A549 (cell line): ENCODE measurements at places on chromosomes 13 and 19. TPM values are rescaled to one million over a fixed set of nuclear protein-coding genes. Genes with fewer than 3 reads are reported as not detected.
A peak's percentile ranks its signal among the peaks of the same experiment; 100 is the strongest.

GRCh38 chr13:44458313-44458975 is 84.8 kb downstream of the SERP2 start:
- DNase-seq: no peak

DNA sequence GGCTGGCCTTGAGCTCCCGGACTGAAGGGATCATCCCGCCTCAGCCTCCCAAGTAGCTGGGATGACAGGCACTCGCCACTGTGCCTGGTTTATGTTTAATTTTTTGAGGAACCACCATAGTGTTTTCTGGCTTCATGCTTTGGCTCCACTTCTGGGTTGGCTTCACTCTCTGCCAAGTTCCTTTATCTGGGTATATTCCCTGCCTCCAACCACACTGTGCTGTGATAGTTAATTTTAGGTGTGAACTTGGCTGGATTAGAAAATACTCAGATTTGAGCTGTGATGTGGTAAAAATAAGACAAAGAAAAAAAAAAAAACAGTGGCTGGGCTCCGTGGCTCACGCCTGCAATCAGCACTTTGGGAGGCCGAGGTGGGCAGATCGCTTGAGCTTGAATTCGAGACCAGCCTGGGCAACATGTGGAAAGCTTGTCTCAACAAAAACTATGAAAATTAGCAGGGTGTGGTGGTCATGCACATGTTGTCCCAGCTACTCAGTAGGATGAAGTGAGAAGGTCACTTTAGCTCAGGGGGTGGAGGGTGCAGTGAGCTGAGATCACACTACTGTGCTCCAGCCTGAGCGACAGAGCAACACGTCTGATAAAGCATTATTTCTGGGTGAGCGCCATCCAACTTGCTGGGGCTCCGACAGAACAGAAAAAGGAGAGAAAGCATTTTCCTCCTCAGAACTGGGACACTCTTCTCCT is 7.5 kb upstream of the ILF3 start:
- DNase-seq: no peak

DNA sequence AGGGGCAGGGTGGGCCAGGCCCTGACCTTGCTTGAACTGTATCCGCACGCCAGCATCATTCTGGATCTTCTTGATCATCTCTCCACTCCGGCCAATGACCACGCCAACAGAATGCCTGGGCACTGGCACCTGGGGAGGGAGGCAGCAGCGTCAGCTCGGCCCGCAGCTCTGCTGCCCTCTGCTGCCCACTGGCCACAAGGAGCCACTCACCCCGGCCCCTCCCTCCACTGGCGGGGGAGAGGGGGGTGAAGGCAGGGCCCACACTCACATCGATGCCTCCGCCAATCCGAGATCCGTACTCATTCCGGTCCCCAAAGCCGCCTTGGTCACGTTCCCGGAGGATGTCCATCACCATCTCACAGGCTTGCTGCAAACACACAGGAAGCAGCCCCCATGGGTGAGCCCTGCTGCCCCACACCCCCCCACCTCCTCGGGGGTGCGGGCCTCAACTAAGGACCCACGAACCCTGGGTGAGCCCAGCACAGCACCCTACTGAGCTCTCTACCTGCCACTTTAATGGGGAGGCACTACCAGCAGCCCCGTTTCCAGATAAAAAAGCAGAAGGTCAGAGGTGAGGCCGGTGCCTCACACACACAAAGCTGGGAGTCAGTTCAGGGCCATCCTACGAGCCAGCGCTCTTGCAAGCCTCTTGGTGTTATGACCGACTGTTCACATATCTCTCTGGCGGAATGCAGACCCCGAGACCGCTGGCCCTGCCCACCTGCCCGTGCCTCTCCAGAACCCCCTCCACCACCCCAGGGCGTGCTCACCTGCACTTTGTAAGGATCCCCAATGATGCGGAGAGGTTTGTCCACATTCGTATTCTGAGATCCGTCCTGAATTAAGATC is 6.7 kb downstream of the KHSRP start:
- DNase-seq: no peak

DNA sequence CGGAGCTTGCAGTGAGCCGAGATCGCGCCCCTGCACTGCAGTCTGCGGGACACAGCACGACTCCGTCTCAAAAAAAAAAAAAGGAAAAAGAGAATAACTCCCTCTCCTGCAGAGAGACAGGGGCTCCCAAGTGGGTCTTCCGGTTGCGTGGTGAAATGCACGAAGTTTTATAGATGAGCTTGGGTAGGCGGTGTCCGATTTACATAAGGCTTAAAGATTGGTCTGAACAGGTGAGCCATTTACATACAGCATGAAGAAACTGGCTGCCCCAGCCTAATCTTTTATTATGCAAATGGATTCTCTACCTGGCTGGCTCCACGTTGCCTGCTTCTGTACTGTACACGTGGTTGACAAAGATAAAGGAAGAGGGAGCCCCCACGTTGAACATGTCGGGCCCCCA is 19.5 kb downstream of the ADGRE2 start:
- DNase-seq: no peak

DNA sequence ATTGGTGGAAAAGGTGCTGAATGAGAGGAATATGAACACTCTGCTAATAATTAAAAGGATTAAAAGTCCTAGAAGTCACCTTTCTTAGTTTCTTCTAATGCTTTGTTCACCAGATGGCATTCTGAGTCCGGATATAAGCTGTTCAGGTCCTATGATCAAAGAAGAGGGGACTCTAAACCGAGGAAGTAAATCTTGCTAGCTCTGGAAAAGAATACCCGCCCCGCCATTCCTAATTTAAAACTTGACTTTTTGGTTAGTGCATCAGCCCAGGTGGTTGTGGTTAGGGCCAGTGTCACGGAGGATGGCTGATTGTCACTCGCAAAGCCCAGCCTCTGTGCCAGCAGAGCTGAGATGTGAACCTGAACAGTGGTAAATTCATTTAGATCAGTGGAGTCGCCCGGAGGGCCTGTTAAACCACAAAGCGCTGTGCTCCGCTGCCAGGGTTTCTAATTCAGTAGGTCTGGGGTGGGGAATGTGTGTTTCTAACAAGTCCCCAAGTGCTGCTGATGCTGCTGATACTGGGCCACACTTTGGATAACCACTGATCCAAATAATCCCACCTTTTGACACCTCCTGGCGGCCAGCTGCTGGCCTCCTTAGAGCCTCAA is 425.4 kb downstream of the DCT start:
- no peak for DNase-seq

- peak; percentile 76 for DNase-seq
Observed at GRCh38 chr13:66503890-66504289, 726.2 kb downstream of the PCDH9 start.

GRCh38 chr13:75787249-75787928 is 151.3 kb downstream of the LMO7 start:
- DNase-seq: no peak

GRCh38 chr13:33224686-33225085 is 60.9 kb downstream of the STARD13 start:
- DNase-seq: no peak

DNA sequence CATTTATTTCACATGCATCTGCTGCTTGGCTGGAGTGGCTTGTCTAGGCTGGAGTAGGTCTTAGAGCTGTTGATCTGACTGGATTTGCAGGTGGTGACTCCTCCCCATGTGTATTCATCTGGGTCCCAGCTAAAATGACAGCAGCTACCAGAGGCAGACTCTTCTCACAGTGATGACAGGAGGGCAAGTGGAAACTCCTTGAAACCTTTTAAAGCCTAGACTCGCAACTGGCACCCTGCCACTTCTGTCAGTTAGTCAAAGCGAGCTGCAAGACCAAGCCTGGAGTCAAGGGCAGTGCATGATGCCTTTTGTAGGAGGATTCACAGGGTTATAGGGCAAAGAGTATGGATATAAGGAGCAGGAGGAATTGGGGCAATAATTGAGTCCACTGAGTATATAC is 65.2 kb downstream of the TEX26 start:
- no peak for DNase-seq

GRCh38 chr13:21796066-21796465 is 125.2 kb downstream of the FGF9 start:
- no peak for DNase-seq

DNA sequence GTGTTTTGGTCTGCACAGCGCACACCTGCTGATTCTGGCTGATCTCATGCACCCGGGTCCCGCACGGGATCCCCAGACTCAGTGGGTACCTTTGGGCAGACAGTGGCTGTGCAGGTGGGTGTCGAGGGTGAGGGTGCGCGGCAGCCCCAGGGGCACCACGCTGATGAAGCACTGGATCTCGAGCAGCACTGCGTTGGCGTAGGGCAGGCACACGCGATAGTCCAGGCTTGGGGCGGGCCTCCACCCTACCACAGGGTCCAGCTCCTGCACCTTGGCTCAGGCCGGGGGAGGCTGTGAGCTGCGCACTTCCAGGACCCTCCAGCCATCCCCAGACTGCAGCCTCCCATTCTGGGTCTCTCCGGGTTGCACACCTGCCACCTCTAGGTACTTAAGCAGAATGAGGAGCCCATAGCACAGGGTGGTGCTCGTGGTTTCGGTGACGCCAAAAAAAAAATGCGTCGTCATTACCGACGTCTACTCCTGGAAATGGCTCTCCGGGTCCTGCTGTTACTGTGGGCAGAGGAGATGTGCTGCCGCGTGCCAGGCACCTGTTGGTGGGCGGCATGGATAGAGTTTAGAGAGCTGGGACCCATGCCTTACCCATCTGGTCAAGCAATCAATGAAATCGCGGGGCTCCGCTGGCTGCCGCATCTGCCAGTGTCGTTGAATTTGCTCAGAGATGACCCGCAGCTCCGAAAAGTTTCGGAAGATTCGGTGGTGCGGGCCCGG is 10.5 kb downstream of the EGLN2 start:
- no peak for DNase-seq

- no peak for DNase-seq
Observed at GRCh38 chr13:95387733-95388207, 86.5 kb upstream of the ABCC4 start.

- DNase-seq: peak; percentile 74
Observed at GRCh38 chr19:37928527-37929286, 21.7 kb downstream of the SIPA1L3 start.

GRCh38 chr19:58579473-58580142 is 6.5 kb upstream of the MZF1 start:
- no peak for DNase-seq

- DNase-seq: no peak
Observed at GRCh38 chr13:92407858-92408257, 818.7 kb upstream of the GPC6 start.

- DNase-seq: no peak
Observed at GRCh38 chr13:68293631-68294030, 1063.5 kb upstream of the PCDH9 start.

DNA sequence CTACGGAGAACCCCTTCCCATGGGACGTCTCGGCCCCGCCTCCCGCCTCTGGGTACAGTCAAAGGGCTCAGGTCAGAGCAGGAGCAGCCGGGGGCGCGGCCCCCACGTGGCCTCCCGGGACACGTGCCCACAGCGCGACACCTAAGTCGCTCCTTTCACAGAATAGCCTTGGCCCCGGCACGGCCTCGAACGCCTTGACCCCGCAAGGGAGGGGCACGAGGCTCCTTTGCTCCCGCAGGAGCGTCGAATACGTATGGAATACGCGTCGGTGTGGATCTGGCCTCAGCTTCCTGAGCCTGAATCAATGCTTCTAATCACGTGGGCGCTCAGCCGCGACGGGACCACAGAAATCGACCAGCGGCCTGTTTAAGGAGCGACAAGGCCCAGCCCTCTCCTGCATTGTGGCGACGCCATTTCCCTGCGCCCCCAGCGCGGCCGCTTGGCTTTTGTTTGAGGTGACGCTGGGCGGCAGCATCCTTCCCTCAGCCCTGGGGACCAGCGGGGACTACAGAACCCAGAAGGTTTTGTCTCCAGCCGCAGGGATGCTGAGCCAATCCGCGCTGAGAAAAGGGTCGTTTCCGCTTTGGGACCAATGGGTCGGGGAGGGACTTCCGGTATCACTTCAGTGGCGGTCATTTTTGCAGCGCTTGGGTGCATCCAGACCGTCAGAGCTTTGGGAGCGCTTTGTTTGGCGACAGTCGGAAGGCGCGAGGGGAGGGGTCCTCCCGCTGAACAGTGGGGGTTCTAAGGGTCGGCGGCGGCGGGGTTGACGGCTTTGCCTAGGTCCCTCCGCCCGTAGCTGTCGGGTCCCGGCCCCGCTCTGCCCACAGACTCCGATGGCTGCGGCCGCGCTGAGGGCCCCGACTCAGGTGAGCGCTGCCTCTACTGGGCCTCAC is at the start of gene ZIK1:
Gene ZIK1, plus strand, starts transcription at position 625 of the 896 bp plus-strand sequence. Its CDS starts 212 bp downstream, at position 837.
- DNase-seq: no peak

GRCh38 chr13:30024125-30024865 is 173.9 kb upstream of the UBL3 start:
- no peak for DNase-seq

- no peak for DNase-seq
Observed at GRCh38 chr19:39187552-39187943, 9.2 kb upstream of the NCCRP1 start.

DNA sequence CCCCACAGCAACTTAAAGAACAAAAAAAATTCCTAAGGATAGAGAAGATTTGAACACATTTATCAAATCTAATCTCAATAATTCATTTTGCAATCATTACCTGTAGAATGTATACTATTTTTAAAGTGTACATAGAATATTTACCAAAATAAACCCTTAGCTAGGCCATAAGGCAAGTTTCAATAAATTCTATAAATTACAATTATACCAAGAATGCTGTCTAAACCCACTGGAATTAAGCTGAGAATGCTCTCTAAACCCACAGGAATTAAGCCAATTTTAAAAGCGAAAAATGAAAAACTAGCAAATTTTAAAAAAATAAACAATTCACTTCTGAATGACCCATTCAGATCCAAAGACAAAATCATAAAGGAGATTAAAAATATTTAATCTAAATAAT is 540.4 kb upstream of the NBEA start:
- no peak for DNase-seq

GRCh38 chr13:62337109-62337880 is 921.6 kb upstream of the PCDH20 start:
- DNase-seq: no peak

DNA sequence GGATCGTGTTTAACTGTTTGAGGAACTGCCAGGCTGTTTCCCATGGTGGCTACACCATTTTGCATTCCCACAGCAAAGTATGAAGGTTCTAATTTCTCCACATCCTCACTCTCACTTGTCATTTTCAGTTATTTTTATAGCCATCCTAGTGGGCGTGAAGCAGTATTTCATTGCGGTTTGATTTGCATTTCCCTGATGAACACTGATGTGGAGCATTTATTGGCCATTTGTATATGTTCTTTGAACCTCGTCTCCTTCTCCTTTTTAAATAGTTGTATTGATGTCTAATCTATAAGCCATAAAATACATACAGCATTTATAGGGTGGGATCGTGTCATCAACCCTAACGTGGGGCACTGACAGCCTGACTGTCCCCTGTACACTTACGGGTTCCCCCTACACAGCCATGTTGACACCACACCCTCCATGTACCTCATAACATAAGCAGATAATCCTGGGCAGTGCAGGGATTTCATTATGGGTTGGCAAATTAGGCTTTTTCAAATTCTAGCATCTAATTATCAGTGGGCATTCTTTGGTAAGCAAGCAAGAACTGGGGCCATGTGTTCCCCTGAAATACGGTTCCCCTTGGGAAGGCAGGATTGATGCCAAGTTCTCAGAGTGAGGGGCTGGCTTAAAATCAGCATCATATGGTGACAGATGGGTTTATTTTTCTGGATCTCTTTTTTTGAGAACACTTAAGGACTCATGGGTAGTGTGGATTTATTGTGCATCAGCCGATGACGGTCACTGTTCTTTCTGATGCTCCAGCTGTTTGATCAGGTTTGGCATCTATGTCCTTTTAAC is 11.6 kb upstream of the ZBTB45 start:
- DNase-seq: no peak

Gene ZNF132
- 0.05 to 0.13 TPM (median 0.09 TPM) in 3 replicates for polyA plus RNA-seq

Gene CCL25
- not detected in 3 replicates for polyA plus RNA-seq

Gene CDX2
- polyA plus RNA-seq: 0.19 to 0.34 TPM (median 0.20 TPM) in 3 replicates

Gene GPC6
- 6.6 to 9.0 TPM (median 8.0 TPM) in 3 replicates for polyA plus RNA-seq

Gene ACTMAP
- 14.1 to 18.5 TPM (median 14.8 TPM) in 3 replicates for polyA plus RNA-seq
